ENCODE measurements at places on chromosomes 6 and 20.

- H3K36me3 ChIP-seq: no peaks in the 10 kb centered on the region
- no peak overlapping the region for H3K4me3 ChIP-seq
- H3K27me3 ChIP-seq: peaks cover 41% of the 10 kb centered on the region
- DNase-seq: no peak
- H3K27ac ChIP-seq: no peak overlapping the region
Observed at GRCh38 chr20:43389211-43389610, 68.5 kb upstream of the SRSF6 start.

GRCh38 chr6:130164251-130164650, 58.5 kb downstream of the SAMD3 start:
- peaks cover 3% of the 10 kb centered on the region for H3K36me3 ChIP-seq
- H3K4me3 ChIP-seq: no peak overlapping the region
- no peak for DNase-seq
- no peak overlapping the region for H3K27ac ChIP-seq
- peaks cover 5% of the 10 kb centered on the region for H3K4me1 ChIP-seq
- H3K27me3 ChIP-seq: no peaks in the 10 kb centered on the region

DNA sequence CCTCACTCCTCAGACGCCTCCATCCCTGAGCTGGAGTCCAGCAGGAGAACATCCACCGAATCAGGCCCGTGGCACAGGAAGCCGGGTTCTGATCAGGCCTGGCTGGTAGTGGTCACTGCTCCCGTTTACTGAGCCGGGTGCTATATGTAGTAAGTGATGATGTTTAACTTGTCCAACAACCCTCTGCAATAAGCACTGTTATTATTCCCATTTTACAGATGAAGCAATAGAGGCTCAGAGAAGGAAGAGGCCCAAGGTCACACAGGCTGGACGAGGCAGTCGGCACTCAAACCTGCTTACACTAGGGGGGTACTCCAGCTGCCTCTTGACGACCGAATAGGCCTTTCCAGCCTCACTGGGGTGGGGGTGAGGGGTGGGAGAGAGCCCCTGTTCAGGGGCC, 14.3 kb upstream of the VSTM2L start:
- peaks cover 12% of the 10 kb centered on the region for H3K27me3 ChIP-seq
- H3K4me3 ChIP-seq: no peak overlapping the region
- peaks cover 2% of the 10 kb centered on the region for H3K4me1 ChIP-seq
- no peak for DNase-seq
- no peaks in the 10 kb centered on the region for H3K36me3 ChIP-seq
- H3K27ac ChIP-seq: no peak overlapping the region

- H3K4me1 ChIP-seq: no peaks in the 10 kb centered on the region
- H3K4me3 ChIP-seq: no peak overlapping the region
- no peaks in the 10 kb centered on the region for H3K36me3 ChIP-seq
- DNase-seq: no peak
Observed at GRCh38 chr20:12337601-12338000, 419.9 kb downstream of the BTBD3 start.

DNA sequence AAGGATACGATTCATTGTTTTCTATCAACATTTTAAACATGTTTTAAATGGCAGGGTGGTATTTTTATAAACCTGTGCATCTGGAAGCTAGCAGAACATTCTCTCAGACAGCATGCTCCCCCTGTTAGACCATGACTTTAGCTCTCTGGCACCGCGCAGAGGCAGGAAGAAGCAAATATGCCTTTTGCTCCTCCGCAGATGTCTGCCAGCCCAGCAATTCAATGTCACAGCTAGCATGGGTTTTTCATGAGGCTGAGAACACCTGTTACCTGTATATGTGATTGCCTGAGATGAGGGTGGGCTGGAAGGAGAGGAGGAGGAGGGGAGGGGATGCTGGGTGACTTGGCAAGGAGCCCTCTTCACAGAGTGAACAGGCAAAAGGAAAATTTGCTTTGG, 6.7 kb downstream of the MTCH1 start:
- no peak overlapping the region for H3K4me3 ChIP-seq
- peaks cover 29% of the 10 kb centered on the region for H3K4me1 ChIP-seq
- no peaks in the 10 kb centered on the region for H3K27me3 ChIP-seq
- peaks cover 7% of the 10 kb centered on the region for H3K36me3 ChIP-seq
- no peak for DNase-seq
- H3K27ac ChIP-seq: no peak overlapping the region

GRCh38 chr6:151796842-151797530, 10.5 kb upstream of the ESR1 start:
- DNase-seq: no peak
- no peak overlapping the region for H3K27ac ChIP-seq
- H3K27me3 ChIP-seq: peaks cover 29% of the 10 kb centered on the region
- H3K4me3 ChIP-seq: no peak overlapping the region

DNA sequence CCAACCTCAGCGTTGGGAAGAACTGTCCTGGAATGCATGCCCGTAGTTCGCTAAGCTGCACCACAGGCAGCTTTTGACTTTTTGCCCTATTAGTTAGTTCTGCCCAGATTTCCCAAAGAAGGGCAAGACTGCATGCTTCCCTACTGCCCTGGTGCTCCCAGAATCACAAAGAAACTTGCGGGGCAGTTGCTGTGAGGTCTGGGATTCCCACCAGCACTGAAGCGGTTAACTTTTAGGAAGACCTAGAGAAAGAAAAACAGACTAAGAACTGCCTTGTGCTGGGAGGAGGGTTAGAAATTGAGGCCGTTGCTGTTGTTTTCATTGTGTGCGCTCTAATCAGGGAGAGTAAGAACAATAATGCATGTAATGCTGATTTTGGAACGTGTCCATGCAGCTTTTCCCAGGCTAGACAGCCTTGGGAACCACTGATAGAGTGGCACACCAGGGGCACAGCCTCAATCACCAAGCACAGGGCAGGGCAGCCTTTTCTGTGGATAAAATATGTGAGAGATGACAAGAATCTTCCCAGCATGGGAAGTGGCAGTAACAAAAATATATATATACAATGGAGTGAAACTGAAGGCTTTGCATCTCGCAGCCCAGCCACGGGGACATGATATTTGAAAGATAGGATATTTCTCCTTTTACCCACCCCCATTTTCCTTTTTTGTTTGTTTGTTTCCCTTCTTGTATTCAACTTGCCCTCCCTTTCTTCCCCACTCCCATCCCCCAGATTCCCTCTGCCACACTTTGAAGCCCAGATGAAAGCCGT, 137.7 kb upstream of the HEY2 start:
- no peak for DNase-seq
- H3K4me3 ChIP-seq: no peak overlapping the region
- H3K36me3 ChIP-seq: no peaks in the 10 kb centered on the region
- peaks cover 35% of the 10 kb centered on the region for H3K27me3 ChIP-seq
- H3K4me1 ChIP-seq: no peaks in the 10 kb centered on the region
- H3K27ac ChIP-seq: no peak overlapping the region

DNA sequence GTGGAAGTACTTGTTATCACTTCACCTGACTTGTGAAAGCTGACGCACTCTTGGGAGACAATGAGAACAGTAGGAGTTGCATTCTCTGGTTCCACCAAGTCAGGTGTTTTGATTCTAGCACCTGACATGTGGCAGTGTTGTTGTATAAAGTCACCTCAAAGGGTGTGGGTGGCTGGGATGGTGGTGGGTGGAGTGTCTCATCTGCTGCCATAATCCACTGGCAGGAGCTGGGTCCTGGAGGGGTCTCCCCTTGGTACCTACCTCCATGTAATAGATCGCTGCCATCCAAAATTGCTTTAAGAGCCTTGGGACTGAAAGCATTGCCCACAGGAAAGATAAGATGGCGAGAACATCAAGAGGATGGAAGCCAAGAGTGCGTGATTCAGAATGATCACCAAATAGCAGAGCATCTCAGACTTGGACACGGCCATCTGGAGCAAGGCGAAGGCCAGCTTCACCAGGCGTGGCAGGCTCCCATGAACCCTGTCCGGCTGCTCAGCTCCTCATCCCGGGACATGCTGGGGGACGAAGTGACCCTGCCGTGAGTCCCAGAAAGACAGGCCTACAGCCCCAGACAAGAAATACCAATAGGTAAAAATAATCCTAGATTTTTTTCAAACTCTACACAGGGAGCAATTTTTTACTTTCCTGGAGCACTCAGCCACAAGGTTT, 56.6 kb downstream of the NPEPL1 start:
- peaks cover 7% of the 10 kb centered on the region for H3K36me3 ChIP-seq
- H3K27ac ChIP-seq: no peak overlapping the region
- peaks cover 2% of the 10 kb centered on the region for H3K4me1 ChIP-seq

- no peak overlapping the region for H3K4me3 ChIP-seq
- peaks cover 2% of the 10 kb centered on the region for H3K36me3 ChIP-seq
- peaks cover 6% of the 10 kb centered on the region for H3K4me1 ChIP-seq
- no peak for DNase-seq
Observed at GRCh38 chr6:157599191-157599590, 218.2 kb downstream of the ZDHHC14 start.

DNA sequence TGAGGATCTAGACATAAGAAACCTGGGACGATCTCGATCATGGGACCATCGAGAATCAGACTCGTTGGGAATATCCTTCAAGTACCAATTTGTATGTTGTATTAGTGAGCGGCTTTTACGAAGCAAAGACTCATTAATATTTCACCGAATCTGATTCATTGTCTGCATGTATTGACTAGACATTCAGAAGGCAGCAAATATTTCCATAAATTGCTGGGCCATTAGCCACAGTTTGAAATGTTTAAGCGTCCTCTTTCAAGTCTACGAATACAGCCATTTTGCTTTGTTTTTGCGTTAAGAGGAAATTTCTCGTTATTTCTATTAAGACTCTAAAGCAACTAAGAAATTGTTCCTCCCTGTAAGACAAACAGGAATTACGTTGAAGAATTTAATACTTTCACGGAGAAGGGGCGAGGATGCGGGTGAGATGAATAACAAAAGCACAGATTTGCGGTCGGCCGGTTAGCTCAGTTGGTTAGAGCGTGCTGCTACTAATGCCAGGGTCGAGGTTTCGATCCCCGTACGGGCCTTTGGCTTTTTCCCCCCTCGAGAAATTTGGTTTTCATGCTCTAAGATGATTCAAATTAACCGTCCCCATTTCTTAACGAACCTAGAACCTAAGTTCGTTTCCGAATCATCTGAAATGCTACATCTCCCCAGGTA, 18.5 kb downstream of the POM121L2 start:
- no peak for DNase-seq
- H3K4me3 ChIP-seq: peak overlapping the region; percentile 8
- H3K36me3 ChIP-seq: peaks cover 2% of the 10 kb centered on the region
- peaks cover 60% of the 10 kb centered on the region for H3K27me3 ChIP-seq
- H3K27ac ChIP-seq: peak overlapping the region; percentile 32

DNA sequence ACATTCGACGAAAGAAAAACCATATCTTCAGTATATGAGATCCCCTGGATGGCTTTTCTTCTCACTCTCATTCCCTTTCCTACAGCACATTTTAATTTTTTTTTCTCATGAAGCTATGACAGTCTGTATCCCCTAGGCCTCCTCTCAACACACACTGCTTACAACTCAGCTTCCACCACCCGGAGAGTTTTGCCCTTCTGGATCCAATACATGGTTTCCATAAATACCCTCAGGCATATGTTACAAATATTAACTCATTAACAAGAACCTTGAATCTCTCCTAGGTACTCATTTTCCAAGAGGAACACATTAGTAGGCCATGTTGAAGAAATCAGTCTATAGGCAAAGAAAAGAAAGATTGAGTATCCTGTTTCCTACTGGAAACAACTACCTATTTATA, 44.0 kb downstream of the PAK5 start:
- no peaks in the 10 kb centered on the region for H3K36me3 ChIP-seq
- DNase-seq: no peak
- no peaks in the 10 kb centered on the region for H3K4me1 ChIP-seq

GRCh38 chr6:20159781-20160540, 52.3 kb downstream of the MBOAT1 start:
- peaks cover 5% of the 10 kb centered on the region for H3K4me1 ChIP-seq
- H3K27me3 ChIP-seq: no peaks in the 10 kb centered on the region
- H3K27ac ChIP-seq: no peak overlapping the region
- H3K36me3 ChIP-seq: peaks cover 2% of the 10 kb centered on the region
- no peak overlapping the region for H3K4me3 ChIP-seq
- no peak for DNase-seq

DNA sequence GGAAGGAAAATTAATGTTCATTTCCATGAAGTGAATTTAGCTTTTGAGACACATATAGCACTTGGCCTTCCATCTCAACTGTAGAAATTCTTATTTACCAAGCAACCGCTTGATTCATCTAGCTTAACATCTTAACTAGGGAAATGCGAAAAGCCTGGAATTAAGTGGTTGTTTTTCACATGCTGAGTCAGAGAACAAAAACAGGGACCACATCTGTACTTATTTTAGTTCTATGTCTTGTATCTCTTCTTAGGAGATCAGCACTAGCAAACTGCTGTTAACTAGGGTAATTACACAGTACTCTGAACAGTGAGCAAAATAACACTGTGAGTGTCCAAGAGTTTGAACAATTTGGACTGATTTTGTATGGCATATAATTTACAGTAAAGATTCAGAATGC, 590.9 kb upstream of the NRSN1 start:
- H3K27me3 ChIP-seq: no peaks in the 10 kb centered on the region
- no peaks in the 10 kb centered on the region for H3K36me3 ChIP-seq
- no peak overlapping the region for H3K27ac ChIP-seq
- no peaks in the 10 kb centered on the region for H3K4me1 ChIP-seq

DNA sequence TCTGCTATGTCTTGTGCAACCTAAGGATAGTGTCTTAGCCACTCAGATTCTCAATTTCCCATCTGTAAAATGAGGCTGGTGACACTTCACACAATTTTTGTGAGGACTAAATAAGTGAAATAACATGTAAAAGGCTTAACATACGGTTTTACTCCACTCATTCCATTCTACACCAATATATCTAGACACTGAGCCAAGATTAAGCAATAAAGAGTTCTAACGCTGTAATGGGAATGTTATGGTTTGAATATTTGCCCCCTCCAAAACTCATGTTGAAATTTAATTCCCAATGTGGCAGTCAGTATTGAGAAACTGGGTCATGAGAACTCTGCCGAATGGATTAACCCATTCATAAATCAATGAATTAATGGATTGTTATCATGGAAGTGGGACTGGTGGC, 301.0 kb downstream of the HACE1 start:
- no peak overlapping the region for H3K4me3 ChIP-seq
- H3K27ac ChIP-seq: no peak overlapping the region
- H3K36me3 ChIP-seq: no peaks in the 10 kb centered on the region
- H3K4me1 ChIP-seq: peaks cover 2% of the 10 kb centered on the region
- DNase-seq: no peak

GRCh38 chr6:30965140-30965601, 18.3 kb upstream of the MUC21 start:
- peak overlapping the region; percentile 24 for H3K27ac ChIP-seq
- no peak overlapping the region for H3K4me3 ChIP-seq
- no peak for DNase-seq
- H3K36me3 ChIP-seq: peaks cover 2% of the 10 kb centered on the region

GRCh38 chr20:50673466-50674137, 17.7 kb downstream of the RIPOR3 start:
- peaks cover 3% of the 10 kb centered on the region for H3K36me3 ChIP-seq
- H3K27ac ChIP-seq: no peak overlapping the region
- H3K4me1 ChIP-seq: peaks cover 5% of the 10 kb centered on the region
- no peak overlapping the region for H3K4me3 ChIP-seq

All from T-helper 17 cell (primary cell).